ENCODE measurements at places on chromosomes 16 and 17. TPM values are rescaled to one million over a fixed set of nuclear protein-coding genes. Genes with fewer than 3 reads are reported as not detected.

The RND2 gene
- 81.8 TPM for polyA plus RNA-seq

DNA sequence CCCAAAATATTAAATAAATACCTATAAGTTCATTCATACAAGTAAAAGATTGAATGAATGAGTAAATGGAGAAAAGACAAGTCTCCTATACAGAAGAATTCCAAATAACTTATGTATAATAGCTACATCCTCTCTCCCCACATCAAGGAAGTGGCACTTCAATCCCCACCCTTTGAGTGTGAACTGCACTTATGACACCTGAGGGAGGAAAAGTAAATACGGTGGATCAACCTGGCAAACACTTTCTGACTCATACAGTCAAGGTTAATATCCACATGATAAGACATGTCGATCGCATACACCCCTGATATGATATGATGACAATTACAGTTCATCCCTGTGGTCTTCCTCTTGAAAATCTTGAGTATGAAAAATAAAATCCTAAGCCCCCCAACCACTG lies 18.0 kb downstream of the SLFN12L start:
- no peak for DNase-seq
- no peak overlapping the region for H3K4me3 ChIP-seq
- H3K27me3 ChIP-seq = peaks cover 14% of the 10 kb centered on the region
- H3K36me3 ChIP-seq = no peaks in the 10 kb centered on the region

GRCh38 chr17:17983376-17983775 lies 10.7 kb downstream of the DRC3 start:
- peaks cover 21% of the 10 kb centered on the region for H3K36me3 ChIP-seq
- H3K4me1 ChIP-seq = peaks cover 7% of the 10 kb centered on the region
- no peak overlapping the region for H3K4me3 ChIP-seq
- no peaks in the 10 kb centered on the region for H3K27me3 ChIP-seq

DNA sequence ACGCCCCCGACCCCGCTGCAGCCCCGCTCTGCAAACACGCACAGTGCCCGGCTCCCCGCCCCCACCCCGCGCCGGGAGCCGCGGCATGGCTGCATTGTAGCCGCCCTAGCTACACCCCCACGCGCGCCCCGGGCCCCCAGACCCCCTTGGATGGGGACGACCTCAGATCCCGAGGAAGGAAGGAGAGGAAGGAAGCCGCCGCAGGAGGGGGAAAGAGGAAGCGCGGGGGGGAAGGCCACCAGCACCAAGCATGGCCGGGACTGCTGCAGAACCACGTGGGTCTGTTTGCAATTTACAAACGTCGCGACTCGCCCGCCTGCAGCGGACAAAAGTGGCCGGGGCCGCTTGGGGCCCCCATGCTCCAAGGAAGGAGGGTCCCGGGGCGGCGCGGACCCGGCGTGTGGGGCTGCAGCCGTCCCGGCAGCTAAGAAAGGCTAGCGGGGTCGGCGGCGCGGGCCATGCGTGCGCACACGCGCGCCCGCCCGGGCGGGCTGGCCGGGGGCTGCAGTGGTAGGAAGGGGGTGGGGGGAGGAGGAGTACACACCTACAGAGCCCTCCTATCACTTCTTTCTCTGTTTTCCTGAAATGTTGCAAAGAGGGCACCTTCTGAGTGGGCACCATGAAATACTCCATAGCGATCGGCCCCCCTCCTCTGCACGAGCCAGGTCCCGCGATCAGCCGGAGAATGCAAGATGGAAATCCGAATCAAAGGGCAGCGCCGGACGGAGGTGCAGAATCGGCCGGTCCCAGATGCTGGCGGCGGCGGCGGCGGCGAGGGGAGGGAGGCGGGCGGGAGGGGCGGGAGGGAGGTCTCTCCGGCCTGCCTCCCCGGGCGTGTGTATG lies 488 bp downstream of the TFAP4 start:
- peak; percentile 84 for DNase-seq
- H3K4me3 ChIP-seq = peak overlapping the region; percentile 99
- H3K27me3 ChIP-seq = no peaks in the 10 kb centered on the region

The TMC7 gene
- 6.1 TPM for polyA plus RNA-seq

The CD300LF gene
- 0.87 TPM for polyA plus RNA-seq

The CTRB1 gene
- polyA plus RNA-seq = not detected

- no peaks in the 10 kb centered on the region for H3K4me1 ChIP-seq
- H3K27ac ChIP-seq = no peak overlapping the region
- no peak overlapping the region for H3K4me3 ChIP-seq
- peaks cover 12% of the 10 kb centered on the region for H3K36me3 ChIP-seq
Measured at GRCh38 chr17:76197911-76198310, 42.4 kb downstream of the RNF157 start.

DNA sequence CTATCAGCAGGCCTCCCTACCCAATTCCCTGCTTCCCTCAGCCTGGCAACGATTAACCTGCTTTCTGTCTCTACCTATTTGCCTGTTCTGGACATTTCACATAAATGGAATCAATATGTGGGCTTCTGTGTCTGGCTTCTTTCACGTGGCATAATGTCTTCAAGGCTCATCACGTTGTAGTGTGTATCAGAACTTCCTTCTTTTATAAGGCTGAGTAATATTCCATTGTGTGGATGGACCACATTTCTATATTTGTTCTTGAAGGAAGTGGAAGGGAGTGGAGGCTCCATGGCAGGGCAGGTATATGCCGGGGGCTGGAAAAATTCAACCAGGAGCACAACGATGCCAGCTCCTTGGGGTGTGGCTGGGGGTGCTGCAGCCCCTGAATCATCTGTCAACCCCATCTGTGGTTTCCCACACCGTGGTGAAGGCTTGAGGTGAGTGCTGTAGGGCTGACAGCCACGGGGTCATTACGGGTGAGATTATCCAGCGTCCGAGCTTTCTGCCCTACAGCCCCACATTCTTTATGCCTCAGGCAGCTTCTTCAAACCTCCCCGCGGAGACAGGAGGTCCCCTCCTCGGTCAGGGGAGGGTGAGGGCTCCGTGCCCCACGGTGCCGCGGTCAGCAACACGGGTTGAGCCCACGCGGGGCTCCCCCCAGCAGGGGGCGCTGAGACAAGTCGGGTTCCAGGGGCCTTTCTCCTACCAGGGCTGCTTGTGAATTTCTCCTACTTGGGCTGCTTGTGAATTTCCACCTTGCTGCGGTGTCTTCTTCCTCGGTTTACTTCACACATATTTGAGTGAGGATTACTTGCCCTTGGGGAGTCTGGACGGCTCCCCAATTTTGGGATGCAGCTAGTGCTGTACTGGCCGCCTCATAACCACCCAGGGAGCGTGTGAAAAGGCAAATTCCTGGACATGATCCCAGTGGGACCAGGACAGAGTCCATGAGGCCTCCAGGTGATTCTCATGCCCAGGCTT lies 18.3 kb upstream of the WFIKKN2 start:
- H3K4me3 ChIP-seq = no peak overlapping the region
- no peaks in the 10 kb centered on the region for H3K36me3 ChIP-seq
- H3K4me1 ChIP-seq = peaks cover 5% of the 10 kb centered on the region
- peaks cover 2% of the 10 kb centered on the region for H3K27me3 ChIP-seq
- DNase-seq = no peak
- H3K27ac ChIP-seq = no peak overlapping the region

The CACNG3 gene
- polyA plus RNA-seq = 21.1 TPM

- no peaks in the 10 kb centered on the region for H3K36me3 ChIP-seq
- no peak overlapping the region for H3K27ac ChIP-seq
- H3K4me3 ChIP-seq = no peak overlapping the region
- no peaks in the 10 kb centered on the region for H3K4me1 ChIP-seq
Measured at GRCh38 chr16:72214821-72215220, 42.9 kb upstream of the PMFBP1 start.

Measured in spinal cord (tissue), 10 donors.